ENCODE measurements at places on chromosomes 16 and 17.

GRCh38 chr16:9484426-9484825 is 393.0 kb downstream of the HAPSTR1 start:
- no peak for DNase-seq

GRCh38 chr17:72031219-72031884 is 89.5 kb upstream of the SOX9 start:
- DNase-seq: no peak

GRCh38 chr17:48106802-48107136 is 797 bp upstream of the SNX11 start:
- no peak for DNase-seq

GRCh38 chr17:28527859-28528258 is 21.7 kb downstream of the FOXN1 start:
- no peak for DNase-seq

DNA sequence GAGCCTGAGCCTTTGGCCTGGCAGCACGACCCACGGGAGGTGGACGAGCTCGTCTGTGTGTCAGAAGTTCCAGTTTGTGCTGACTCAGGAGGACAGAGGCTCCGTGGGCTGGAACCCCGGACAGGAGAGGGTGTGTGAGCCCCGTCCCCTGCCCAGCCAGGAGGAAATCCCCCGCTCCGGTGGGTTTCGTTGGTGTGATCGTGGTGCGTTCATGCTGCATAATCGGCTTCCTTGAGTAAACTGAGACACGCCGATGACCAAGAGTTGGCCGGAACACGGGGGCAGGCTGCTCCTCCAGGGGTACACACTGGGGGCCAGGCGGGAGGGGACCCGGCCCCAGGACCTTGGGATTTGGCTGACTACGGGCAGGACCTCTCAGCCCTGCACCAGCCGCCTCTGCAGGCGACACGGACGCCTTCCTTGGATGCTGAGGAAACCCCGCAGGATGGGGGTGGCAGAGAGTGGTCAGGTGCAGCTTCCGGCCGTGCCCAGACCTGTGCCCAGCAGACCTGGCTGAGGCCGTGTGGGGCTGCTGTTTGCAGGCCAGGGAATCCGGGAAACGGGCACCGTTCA is 8.5 kb downstream of the METRNL start:
- no peak for DNase-seq

DNA sequence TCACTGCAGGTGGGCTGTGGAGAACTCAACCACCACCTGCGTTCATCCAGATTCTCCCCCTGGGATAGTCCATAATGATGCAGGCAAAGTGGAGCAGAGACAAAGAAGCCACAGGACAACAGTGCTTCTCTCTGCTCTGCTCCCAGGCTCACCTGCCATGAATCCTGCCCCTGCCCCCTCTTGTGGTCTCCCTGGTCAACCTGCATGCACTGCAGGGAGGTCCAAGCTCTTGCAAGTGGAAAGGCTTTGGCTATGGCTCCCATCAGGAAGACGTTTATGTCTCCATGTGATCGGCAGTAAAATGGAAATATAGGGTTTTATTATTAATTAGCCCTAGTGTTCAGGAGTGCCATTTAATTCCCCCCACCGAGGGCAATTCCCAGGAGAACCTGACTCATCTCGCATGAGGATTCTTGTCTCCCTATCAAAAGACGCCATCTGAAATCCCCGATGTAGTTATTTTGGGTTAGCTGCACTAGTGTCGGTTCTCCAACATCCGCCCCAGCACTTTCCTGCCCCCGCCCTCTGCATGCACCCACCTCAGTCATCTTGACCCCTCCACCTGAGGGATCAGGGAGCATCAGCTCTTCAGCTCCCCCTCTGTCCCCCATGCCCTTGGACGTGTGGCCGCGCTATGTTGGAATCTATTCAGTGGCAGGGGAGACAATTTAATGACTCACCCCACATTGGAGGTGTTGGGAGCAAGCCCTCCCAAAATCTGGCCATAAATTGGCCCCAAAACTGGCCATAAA is 91.8 kb downstream of the KCNJ12 start:
- no peak for DNase-seq

- no peak for DNase-seq
Measured at GRCh38 chr16:73231944-73232554, 184.1 kb upstream of the ZFHX3 start.

GRCh38 chr16:67805718-67806427 is 487 bp downstream of the RANBP10 start:
- peak; percentile 19 for DNase-seq

- no peak for DNase-seq
Measured at GRCh38 chr17:55690105-55690508, 32.6 kb downstream of the TMEM100 start.

DNA sequence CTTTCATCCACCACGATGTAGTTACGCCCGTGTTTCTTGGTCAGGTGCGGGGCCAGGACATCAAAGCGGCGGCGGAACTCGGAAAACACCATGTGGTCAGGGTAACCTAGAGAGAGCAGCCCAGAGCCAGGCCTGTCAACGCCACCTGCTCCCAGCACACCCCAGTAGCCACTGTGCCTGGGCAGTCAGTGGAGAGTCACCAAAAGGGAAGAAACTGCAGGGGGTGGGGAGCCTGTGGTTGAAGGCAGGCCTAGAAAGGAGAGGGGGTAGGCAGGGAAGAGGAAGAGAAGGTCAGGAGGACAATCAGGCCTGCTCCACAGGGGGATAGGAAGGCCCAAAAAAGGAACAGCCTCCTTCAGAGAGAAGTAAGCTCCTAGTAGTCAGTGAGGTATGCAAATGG is 64.1 kb downstream of the PIPOX start:
- no peak for DNase-seq

DNA sequence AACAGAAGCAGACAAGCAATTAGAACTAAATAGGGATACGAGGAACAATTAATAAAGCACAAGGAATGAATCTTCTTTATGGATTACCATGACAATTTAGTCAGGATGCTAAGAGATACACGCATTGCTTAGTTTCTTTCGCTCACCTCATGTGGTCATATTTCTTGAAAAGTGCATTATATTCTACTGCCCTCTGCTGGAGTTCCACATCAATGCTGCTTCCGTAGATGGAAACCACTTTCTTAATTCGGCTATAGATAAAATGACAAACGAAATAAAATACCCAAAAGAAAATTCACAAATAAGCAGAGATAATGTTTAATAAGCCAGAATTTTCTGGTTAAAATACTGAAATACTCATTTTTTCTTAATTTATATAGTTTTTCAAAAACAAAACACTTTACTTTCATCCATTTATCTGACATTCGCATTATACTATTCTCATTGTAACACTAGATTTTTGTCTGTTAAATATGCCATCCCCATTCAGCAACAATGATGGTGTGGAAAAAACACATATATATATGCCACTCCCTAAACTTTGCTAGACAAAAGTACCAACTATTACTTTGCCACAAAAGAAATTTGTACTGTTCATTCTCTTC is 22.0 kb upstream of the PHLPP2 start:
- DNase-seq: no peak

GRCh38 chr16:1763521-1764511 is 7.5 kb downstream of the NME3 start:
- no peak for DNase-seq

DNA sequence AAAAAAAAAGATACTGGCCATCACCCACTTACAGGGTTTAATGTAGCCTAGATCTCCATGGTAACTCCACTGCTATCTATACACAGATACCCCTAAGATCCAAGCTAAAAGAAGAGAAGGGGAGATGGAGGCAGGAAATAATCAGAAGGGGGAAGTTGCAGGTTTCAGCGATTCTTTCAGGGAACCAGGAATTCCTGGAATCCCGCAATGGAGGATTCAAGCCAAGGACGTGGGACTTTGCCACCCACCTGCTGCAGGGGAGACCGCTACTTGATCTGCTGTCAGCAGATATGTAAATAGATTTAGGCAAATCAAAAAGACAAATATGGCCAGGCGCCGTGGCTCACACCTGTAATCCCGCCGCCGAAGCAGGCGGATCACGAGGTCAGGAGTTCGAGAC is 121.1 kb downstream of the AIPL1 start:
- no peak for DNase-seq

GRCh38 chr17:40350689-40351358 is 13.7 kb downstream of the GJD3 start:
- no peak for DNase-seq

- no peak for DNase-seq
Measured at GRCh38 chr16:89197033-89197632, 3.2 kb downstream of the SLC22A31 start.

- DNase-seq: peak; percentile 70
Measured at GRCh38 chr16:75108792-75109731, 7.5 kb downstream of the LDHD start.

GRCh38 chr16:56520251-56520577 is 390 bp upstream of the BBS2 start:
- no peak for DNase-seq

DNA sequence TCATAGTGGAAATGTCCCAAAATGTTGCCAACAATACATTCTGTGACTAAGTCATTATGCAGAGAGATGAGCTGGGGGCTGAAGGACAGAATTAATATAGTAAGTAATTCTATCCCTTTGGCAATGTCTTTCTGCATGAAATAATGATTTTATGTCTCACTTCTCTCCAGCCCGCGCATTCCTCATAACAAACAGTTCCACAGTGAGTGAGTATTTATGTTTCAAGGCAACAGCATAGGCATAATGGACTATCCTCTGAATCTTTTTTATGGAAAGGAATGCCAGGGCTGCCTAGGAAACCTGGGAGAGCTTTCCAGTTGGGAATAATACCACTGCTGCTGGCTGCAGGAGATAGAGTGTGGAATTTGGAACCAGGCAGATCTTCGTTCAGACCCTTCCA is 477.7 kb downstream of the HS3ST4 start:
- no peak for DNase-seq

GRCh38 chr17:77727037-77727615 is 231.4 kb upstream of the TNRC6C start:
- DNase-seq: no peak

- DNase-seq: peak; percentile 94
Measured at GRCh38 chr17:7204828-7205461, 14.7 kb downstream of the DLG4 start.

- DNase-seq: no peak
Measured at GRCh38 chr16:17328932-17329331, 141.8 kb downstream of the XYLT1 start.

- DNase-seq: no peak
Measured at GRCh38 chr17:5552841-5553240, 31.5 kb downstream of the NLRP1 start.

GRCh38 chr16:610513-611381 is 20.0 kb upstream of the WFIKKN1 start:
- DNase-seq: peak; percentile 67

- no peak for DNase-seq
Measured at GRCh38 chr17:2008332-2009126, 16.6 kb downstream of the RTN4RL1 start.

DNA sequence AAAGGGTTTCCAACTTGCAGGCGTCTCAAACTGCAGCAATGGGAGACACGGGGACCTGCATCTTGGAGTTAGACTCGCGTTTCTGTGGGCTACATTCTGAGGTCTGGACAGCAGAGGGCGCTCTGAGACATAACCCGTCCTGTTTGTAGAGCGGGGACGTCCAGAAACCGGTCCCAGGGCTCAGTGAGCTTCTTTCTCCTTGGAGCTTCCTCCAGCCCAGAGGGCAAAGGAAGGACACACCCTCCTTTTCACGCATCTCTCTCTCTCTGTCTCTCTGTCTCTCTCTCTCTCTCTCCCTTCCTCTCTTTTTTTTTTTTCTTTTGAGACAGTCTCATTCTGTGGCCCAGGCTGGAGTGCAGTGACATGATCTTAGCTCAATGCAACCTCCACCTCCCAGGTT is 19.8 kb downstream of the COX4I1 start:
- peak; percentile 87 for DNase-seq

- DNase-seq: no peak
Measured at GRCh38 chr16:35713762-35714650, 2254.6 kb downstream of the TP53TG3F start.

DNA sequence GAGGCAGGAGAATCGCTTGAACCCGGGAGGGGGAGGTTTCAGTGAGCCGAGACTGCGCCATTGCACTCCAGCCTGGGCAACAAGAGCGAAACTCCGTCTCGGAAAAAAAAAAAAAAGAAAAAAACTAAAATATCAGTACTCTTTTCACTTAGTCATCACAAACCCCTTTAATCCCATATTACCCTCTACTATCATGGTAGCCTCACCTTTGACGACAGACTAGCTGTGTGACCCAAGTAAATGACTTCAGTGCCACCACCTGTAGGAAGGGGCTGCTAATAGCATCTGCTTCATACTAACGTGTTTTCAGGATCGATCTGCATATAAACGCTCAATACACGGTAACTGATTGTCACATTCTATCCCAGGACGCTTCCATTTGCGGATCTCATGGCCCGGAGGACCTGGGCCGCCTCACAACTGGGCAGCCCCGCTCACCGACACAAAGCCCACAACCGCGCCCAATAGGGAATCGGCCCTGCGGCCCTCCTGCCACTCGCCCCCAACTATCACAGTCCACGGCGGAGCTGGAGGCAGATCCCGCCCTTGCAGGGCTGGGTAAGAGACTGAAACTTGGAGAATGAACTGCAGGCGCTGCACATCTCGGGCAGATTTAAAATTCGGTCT is 1.1 kb upstream of the ZNF263 start:
- DNase-seq: no peak

DNA sequence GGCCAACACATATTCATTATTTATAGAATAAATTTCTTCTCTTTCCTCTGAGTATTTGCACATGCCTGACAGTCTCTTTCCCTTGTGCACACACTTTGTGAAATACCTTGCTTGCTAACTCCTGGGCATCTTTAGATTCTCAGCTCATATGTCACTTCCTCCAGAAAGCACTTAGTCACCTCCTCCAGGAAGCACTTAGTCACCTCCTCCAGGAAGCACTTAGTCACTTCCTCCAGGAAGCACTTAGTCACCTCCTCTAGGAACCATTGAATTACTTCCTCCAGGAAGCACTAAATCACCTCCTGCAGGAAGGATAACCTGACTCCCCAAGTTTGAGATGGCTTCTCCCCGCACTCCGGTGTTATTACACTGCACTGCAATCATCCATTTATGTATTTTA is 462.5 kb upstream of the EEF2KMT start:
- no peak for DNase-seq

GRCh38 chr16:17491140-17491662 is 20.4 kb upstream of the XYLT1 start:
- DNase-seq: no peak

DNA sequence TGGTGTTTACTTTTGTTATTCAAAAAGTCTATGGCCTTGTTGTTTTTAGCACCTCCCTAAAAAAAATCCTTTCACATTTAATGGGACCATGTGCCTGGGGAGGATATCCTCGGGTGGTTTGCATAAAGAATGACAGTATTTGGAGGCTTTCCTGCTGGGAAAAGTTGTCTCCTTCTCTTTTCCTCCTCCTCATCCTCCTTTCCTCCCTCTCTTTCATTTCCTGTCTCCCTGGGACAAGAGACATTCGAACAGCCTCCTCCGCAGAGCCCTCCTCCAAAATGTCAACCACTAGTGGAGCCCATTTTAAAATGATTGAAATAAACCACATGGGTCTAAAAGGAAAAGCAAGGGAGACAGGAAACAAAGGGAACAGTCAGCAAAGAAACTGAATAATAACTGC is 67.4 kb downstream of the MYH13 start:
- DNase-seq: no peak

- no peak for DNase-seq
Measured at GRCh38 chr17:60436676-60437075, 14.4 kb downstream of the CHCT1 start.

Data from activated CD8-positive, alpha-beta memory T cell treated with anti-CD3 and anti-CD28 coated beads, Interleukin-2, amount 50 U/mL, for 4 hours (primary cell).